ENCODE measurements at places on chromosomes 7 and 10.
A peak's percentile ranks its signal among the peaks of the same experiment; 100 is the strongest.

- peak; percentile 57 for DNase-seq
Observed at GRCh38 chr10:93061594-93062513, 1.3 kb downstream of the CYP26C1 start.

DNA sequence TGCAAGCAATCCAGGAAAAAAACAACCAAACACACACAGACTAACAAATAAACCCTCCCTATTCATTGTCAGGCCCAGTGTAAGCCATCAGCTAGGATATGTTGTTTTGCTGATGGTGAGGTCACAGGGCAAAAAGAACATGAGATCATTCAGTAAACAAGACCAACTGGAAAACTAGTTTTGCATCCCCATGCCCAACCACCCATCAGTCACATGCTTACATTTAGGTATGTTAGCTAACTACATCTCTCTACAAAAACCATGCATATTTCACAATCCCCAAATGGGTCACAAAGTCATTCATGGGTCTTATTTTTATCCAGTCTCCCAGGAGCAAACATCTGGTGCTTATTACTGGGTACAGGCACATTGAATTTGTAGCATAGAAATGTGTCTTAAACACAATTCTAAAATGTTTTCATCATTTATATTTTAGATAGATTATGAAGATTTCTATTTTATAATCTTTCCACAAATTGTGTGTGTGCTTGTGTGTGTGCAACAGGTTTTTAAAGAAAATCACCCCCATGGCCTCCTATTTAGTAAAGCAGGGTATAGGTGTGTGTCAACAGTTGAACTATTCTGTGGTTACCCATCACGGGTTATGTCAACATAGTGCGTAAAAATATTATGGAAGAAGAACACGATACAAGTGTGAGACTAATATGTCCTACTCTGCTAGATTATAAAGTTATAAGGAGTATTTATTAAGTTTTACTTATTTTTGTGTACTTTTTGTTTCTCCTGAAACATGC is 103.8 kb upstream of the AKR1E2 start:
- peak; percentile 16 for DNase-seq

- DNase-seq = no peak
Observed at GRCh38 chr10:86992929-86993328, 24.6 kb downstream of the ADIRF start.

DNA sequence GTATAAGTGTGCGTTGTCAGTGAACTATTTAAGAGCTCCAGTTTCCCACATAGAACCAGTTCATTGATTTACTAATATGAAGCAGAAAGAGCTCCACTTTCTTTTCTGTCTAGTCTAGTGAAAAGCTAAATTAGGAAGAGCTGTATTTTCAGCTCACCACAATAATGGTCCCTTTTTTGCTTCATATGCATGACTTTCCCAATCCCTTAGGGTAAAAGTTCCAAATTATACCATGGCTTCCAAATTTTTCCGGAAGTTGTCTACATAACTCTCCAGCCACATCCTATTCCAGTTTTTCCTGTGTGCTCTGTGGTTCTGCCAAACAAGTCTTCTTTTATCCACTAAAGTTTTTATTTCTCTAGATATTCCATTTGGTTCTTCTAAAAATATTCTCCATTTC is 685.2 kb downstream of the REEP3 start:
- no peak for DNase-seq
